ENCODE measurements at places on chromosomes 5 and 9.

- DNase-seq = peak; percentile 59
Observed at GRCh38 chr5:146878476-146879172, at the start of gene PPP2R2B. PPP2R2B (minus strand) TSS chr5:146878757.

- no peak for DNase-seq
Observed at GRCh38 chr9:88692827-88693226, 157.8 kb downstream of the NXNL2 start.

DNA sequence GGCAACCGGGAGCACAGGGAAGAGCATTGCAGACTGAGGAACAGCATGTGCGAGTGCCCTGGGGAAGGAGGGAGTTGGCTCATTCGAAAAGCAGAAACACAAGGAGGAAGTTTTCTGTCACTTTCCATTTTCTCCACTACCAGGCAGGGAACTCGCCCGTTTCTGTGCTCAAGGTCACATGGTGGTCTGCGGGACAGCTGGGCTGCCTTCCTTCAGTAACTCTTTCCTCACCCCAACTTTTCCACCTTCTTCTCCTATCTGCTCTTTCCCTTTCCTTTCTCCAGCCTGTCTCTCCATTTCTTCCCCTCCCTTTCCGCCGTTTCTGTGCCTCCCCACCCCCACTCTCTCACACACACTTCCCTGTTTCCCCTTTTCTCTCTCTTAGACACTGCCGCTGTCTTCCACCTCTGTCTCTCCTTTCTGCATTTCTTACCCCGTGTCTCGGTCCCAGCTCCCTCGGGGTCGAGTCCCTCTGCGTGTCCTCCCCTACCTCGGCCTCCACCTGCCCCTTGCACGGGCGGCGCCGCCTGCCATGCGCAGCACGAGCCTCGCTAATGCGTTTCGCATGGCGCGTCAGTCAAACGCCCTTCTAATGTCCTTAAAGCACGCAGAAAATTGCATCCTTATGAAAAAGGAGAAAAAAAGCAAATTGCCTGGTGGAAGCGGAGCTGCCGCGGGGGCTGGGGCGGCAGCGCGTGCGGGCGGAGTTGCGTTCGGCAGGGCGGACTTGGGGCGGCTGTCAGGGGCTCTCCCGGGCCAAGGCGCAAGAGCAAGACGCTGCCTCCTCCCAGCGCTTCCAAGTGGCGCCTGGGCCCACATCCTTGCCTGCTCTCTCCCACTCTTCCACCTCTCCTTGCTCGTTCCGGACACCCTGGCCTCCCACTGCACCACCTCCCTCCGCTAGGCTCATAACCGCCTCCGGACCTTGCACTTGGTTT is 9.5 kb downstream of the BARX1 start:
- no peak for DNase-seq

DNA sequence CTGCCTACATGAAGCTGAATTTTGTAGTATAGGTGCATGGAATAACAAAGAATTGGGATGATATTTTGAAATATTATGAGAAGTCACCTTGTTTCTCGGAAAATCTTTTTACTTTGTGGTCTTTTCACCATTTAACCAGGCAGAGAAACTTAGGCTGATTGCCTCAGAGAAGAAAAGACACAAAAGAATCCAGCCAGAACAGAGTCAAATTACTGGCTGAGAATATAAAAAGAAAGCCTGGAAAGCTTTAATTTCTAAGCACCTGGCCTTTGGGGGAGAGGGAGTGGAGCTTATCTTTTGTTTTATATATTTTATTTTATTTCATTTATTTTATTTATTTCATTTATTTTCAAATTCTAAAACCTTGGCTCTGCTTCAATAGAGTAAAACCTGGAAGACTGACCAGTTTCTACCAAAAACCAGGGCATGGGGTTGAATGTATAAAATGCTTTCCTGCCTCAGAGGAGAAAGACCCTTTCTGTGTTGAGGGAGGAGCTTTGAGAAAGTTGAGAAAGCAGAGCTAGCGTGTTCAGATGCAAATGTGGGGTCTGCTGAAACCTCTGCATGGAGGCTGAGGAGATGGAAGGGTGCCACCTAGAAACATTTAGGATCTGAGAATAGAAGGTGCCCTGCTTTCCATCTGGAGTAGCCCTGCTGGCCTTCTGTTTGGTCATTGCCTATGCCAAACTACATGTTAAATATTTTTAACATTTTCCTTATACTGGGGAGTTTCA is 81.6 kb downstream of the NREP start:
- DNase-seq = no peak

GRCh38 chr5:103572454-103572853 is 9.9 kb upstream of the NUDT12 start:
- no peak for DNase-seq

- no peak for DNase-seq
Observed at GRCh38 chr5:145585-146323, 45.5 kb upstream of the LRRC14B start.

DNA sequence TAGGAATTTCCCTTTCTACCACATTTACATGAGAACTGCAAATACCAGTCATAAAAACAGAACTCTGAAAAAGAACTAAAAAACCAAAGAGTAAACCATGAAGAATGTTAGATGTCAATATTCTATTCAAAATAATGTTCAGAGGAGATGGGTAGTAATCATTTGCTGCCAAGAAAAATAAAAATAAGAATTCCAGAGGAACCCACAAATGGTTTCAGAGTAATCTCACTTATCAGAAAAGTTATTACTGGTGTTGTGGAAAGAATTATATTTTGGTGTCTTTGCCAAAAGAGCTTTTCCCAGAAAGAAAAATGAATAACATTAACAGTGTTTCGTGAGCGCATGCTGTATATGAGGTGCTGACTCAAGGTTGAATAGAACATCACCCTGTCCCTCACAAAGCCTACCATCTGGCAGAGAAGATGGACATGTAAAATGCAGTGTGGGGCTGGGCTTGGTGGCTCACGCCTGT is 35.6 kb downstream of the GPR21 start:
- DNase-seq = no peak

DNA sequence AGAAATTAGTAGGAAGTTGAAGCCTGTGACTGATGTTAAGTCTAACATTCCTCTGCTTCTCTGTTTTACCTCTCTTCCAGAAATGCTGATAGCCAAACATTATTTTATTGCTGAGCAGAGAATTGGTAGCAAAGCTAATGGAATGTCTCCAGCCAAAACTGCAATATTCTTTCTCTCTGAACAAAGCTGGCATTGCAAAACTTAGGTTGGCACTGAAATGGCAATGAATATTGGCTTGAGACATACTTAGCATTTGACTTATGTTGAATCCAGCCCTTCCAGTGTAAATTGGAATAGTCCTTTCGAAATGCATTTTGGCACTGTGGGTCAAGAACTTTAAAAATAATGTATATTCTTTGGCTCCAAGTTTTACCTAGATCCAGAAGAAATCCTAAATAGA is 21.1 kb downstream of the FAF2 start:
- DNase-seq = no peak

- DNase-seq = no peak
Observed at GRCh38 chr9:2419347-2419746, 202.2 kb upstream of the VLDLR start.

DNA sequence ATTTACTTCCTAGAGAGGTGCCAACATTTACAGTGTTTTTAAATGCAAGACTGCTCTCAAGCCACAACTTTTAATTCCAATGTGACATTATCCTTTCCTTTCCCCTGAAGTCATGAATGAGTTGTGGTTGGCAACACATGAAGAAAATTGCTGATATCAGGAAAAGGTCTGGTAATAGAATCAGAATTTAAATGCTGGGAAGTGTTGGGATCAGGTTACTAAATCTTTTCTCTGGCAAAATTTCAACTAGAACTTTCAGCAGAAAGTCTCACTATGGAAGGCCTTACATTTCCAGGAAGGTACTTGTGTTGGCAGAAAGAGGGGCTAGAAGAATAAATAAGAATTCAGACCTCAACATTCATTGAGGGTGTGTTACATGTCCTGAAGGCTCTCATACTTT is 10.6 kb upstream of the SLC44A1 start:
- DNase-seq = no peak

- DNase-seq = no peak
Observed at GRCh38 chr9:30382271-30382670, 2002.2 kb upstream of the ACO1 start.

- no peak for DNase-seq
Observed at GRCh38 chr5:73967347-73967746, 341.4 kb downstream of the ARHGEF28 start.

DNA sequence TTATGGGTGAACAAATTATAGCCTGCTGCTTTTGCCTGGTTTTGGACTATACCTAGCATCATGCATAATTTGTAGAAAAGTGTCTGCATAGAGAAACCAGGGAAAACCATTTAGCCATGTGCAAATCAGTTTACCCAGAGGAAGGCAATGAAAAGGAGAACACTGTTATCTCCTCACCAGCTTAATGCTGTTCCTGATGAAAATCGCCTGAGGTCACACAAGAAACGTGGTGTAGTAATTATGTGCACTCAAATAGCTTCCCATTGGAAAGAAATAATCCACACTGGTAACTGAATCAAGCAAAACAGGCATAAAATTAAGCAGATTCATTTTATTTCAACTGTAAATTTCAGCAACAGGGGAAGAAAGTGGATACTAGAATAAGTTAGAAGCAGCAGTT is 51.7 kb upstream of the FAM240B start:
- DNase-seq = no peak

DNA sequence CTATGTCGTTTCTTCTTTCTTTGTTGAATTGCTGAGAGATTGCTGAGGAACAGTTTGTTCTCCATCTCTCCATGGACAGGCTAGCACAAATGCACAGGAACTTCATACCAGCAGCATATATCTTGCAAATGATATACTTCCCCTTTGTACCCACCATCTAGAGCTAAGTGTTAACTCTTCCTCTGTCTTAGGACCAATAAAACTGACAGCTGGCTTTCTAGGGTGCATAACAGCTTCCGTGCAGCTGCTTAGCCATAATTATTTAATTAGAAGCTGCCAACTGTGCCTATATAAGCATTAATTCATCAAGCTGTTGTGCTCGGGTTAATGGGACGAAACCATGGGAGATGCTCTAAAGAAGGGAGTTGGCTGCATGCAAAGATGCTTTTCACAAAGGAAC is 38.7 kb downstream of the KCTD16 start:
- DNase-seq = no peak

GRCh38 chr5:15241216-15241821 is 258.7 kb upstream of the FBXL7 start:
- DNase-seq = no peak

DNA sequence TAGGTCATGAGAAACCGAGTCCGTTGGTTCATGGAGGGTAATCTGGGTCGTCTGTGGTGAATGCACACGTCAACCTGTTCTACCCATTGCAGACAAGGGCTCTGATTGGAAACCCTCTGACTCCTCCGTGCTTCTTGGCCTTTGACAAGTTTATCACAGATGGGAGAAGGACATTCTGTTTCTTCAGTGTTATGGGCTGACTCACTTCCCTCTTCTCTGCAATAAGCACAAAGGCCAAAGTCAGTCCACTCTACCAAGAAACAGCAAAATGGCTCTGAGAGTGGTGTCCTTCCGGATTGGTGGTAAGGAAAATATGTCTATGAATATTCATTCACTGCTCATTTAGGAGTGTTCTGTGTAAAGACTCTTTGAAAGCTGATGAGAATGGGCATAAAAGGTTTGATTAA is 89.3 kb downstream of the FEM1C start:
- no peak for DNase-seq

DNA sequence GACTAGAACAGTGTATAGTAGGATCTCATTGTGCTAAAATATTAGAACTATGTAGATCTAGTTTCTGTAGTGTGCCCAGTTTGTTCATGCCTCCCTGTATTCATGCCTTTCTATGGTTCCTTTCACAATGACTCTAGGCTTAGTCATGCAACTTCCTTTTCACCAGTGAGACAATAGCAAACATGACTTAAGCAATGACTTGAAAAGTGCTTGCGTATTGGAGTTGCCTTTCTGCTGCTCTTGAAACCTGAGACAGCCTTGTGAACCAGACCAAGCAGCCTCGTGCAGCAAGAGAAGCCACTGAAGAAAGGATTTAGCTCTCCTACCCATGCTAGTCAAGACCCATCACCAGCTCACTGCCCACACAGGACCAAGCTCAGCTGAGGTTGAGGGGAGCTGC is 294.5 kb upstream of the TAS2R1 start:
- no peak for DNase-seq

- DNase-seq = no peak
Observed at GRCh38 chr9:127664324-127664677, 42.5 kb upstream of the CFAP157 start.

DNA sequence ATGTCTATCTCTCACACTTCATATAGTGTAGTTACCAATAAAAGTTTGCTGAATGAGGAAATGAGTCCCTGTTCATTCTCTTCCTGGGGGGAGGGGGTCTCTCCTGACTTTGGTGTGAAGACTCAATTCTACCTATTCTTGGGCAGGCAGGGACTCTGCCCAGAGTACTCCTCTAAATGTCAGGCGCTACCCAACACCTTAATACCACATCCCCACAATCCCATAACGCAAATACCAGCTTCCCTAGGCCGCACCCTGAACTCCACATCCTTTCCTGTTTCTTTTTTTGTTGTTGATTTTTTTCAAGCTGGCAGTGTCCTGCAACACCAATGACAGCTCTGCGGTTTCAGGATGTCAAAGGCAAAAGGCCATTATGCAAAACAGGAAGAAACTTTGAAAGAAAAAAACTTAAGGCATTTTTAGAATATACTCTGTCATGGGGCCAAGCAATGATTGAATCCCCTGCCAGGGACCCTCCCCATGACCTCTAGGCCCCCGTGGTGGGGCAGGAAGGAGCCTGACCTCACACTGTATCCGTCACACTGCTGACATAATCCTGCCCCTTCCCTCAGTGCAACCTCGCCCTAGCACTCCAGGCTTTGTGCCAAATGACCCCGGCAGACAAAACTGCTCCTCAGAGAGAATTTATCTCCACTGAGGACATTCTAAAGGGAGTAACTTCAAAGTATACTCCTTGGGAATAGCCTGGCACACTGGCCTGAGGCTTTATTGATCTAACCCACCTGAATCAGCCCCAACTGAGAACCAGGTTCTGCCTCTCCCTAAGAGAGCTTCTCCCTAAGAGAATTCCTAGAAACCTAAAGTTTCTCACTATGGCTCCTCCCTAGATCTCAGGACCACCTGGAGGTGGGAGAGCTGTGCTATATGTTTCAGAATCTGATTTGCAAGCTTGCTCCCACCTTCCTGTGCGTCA is 8.0 kb downstream of the B4GALT1 start:
- no peak for DNase-seq

DNA sequence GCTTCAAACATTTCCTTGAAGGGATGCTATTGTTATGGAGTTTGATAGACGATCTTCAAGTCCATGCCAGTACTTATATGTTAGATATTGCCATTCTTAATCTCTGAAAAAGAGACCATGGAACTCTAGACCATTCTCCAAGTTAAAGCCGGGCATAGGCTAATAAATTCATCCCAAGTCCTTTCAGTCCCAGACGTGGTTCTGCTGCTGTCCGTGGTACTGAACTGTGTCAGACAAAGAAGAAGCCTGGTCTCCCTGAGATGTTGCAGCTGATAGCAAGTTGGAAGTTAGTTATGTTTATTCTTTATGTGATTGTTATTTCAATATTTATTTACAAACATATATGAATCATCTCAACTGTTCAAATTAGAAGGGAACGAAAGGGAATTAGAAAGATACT is 158.7 kb downstream of the NMUR2 start:
- DNase-seq = peak; percentile 67

DNA sequence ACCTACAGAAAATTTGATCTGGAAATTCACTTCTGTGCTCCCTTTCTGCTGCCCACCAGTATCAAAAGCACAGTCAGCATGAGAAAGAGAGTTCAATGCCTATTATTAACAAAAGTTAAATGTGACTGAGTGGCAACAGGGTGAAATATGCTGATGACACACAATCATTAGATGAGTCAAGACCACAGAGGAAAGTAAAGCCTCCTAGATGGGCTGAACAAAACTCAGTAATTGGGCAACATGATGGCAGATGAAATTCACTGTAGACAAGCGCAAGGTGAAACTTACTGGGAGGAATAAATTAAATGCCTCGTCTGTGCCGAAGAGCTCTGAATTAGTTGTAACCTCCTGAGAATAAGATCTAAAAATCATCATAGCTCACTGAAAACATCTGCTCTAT is 752.8 kb downstream of the IRX1 start:
- no peak for DNase-seq

Data from iPS-NIHi11 (cell line).